ENCODE measurements at places on chromosomes 4 and X.

- no peak for DNase-seq
These were observed 110.4 kb upstream of the EDNRA start for GRCh38 chr4:147370473-147370872.

GRCh38 chrX:73965833-73966232 lies 338.1 kb upstream of the ZCCHC13 start:
- DNase-seq: no peak

DNA sequence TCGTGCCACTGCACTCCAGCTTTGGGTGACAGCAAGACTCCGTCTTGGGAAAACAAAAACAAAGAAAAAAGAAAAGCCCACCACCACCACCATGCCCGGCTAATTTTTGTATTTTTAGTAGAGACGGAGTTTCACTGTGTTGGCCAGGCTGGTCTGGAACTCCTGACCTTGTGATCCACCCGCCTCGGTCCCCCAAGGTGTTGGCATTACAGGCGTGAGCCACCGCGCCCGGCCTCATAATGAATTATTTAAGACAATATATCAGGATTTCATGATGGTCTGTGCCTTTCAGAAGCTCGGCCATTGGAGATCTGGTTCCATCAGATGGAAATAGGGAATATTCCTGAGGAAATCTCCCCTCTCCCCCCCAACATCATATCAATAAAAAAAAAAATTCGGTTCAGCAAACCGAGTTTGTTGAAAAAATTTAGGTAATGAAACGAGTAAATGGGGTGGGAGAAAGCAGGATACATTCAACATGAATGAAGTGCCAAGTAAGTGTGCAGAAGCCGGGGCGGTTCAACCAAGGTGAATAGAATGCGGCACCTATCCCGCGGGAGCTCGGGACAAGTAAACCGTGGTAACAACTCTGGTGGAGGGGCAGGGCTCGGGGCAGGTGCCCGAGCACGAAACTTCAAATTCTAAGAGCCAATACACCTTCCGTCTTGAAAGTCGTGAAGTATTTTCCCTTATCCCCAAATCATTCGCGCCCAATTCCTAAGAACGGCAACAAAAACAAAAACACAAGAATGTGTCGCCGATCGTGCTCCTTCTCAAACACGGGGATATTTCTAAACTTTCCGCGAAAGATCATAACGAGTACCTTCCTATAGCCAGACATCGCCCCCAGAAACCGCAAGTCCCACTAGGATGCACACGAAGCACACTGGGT lies 773 bp upstream of the TXLNG start:
- DNase-seq: peak; percentile 0

DNA sequence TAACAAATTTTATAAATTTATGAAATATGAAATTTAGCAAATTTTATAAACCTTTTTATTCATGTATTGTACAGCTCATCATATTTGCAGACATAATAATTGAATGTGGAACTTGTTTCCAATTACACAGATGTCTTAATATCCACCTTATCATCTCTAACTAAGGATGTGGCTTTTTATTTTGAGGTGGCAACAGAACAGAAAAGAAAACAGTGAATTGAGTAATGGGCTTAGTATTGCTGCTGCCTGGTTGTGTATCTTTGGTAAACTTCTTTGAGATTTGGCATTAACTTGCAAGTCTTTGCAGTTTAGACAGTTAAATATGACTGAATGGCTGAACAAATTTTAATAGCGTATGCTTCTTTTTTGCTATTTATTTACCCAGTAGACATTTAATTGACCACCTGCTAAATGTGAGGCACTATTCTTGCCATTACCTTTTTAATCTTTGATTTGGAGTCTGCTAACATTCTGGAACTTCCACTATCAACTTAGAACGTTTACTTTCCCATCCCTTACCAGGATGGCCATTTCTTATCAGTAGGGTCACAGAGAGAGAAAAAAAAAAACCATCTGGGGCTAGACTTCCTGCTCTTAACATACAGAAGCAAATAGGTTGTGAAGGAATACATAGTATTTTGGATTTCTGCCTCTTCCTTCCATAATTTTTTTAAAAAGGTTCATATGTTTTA lies 44.8 kb downstream of the CLCN3 start:
- peak; percentile 59 for DNase-seq

- no peak for DNase-seq
These were observed 35.1 kb downstream of the SH3KBP1 start for GRCh38 chrX:19852014-19853005.

DNA sequence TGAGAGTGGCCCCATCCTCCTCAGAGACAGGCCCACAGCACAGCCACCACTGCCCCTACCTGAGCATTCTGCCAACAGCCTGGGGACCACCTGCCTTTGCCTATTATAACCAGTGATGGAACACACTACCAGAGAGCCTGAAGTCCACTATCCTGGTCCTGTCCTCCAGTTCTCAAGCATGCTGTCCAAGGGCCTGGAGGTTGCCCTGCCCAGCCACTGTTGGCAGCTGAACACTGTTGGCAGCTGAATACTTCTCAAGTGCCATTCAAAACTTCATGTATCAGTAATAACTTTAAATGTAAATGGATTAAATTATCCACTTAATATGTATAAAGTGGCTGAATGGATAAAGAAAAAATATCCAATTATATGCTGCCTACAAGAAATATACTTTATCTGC lies 194.3 kb upstream of the JADE1 start:
- DNase-seq: no peak

DNA sequence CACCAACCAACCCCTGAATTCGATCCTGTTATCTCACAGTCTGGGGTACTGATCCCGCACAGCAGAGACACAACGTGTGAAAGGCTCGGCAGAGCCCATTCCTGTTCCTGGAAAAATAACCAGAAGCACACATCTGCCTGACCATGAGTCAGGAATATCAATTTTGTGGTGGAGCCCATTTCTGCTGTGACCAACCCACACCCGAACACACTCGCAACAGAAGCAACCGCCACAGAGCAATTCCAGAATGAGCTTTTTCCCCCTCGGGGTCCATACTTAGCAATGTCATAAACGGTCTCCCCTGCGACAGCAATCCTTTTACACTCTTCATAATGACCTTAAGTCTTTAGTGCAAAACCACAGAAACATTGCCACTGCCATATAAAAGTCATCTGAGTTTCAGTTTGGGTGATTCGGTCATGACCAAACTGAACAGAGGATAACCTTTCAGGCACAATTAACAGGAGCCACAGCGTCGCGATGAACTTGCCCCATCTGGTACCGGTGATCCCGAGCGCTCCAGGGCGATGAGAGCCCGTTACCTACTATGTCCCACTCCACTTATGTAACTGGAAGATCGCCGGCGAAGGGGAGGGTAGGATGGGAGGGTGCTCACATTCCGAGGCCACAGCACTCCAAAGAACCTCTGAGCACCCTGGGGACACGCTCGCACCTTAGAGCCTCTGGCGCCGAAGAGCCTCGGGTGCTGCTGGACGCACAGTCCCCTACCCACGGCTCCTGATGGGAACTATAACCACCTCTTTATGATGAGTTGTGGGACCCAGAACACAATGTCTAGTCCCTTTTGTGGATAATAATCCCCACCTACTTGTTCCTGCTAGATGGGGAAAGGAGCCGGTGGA lies 1.1 kb downstream of the MECP2 start:
- no peak for DNase-seq

DNA sequence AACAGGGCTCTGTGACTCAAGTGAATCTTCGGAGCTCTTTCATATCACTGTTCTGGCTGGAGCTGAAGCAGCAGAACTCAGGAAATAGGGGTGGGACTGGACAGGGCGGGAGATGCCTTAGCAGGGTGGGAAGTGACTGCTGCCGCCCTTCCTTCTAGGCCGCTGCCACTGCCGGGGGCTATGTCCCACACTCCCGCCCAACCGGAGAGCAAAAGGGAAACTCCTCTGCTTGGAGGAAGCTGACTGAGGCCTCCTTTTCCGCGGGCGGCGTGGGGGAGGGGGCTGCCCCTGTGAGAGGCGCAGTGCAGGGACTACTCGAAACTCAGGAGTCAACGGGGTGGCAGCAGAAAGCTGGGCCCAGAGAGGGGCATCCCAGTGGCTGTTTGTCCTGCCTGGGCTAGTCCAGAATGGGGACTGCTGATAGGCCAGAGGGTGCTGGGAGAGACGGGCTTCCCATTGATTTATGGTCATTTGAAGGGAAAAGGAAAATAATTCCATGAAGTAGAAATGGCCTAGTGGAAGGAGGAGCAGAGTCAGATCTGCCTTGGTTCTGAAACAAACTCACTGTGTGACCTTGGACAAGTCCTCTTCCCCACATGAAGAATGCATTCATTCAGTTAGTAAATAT lies 36.9 kb downstream of the STARD8 start:
- no peak for DNase-seq

GRCh38 chrX:21382715-21383114 lies 8.5 kb downstream of the CNKSR2 start:
- no peak for DNase-seq

- DNase-seq: peak; percentile 47
These were observed 156.2 kb upstream of the PPP1R2C start for GRCh38 chrX:42934020-42934726.

DNA sequence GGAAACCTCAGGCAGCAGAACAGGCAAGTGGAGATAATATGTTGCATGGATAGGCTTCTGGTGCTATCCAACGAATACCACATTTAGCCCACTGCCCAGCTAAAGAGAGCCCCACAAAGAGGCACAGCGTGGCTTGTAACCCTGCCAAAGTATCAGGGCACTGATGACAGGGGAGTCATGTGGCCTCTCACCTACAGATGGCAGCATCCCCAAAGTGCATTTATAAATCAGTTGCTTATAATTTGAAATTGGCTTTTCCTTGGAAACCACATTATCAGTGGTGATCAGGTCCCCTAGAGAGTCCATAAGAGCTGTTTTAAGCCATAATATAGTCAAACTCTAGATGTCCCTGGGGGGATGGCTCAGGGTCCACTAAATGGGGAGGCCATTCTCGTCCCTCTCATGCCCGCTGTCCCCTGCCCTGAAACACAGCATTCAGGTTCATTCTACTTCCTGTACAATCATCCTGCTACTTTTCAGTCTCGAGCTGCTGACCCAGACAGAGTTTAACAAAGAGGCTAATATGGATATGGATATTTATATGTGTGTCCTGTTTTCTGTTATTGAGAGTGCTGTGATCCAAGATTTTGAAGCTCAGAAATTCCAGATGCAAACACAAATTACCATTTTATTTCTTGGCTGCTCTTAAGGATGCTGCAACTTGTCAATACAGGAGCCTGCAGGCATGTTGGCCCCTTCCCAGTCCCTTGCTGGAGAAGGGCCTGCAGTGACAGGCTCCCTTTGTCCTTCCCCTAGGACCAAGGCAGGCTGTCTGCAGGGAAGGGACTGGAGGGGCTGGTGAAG lies 28.5 kb downstream of the SRPX start:
- no peak for DNase-seq

GRCh38 chrX:32708542-32708941 lies 502.8 kb downstream of the DMD start:
- no peak for DNase-seq

GRCh38 chr4:159765382-159765781 lies 662.5 kb downstream of the RAPGEF2 start:
- no peak for DNase-seq

DNA sequence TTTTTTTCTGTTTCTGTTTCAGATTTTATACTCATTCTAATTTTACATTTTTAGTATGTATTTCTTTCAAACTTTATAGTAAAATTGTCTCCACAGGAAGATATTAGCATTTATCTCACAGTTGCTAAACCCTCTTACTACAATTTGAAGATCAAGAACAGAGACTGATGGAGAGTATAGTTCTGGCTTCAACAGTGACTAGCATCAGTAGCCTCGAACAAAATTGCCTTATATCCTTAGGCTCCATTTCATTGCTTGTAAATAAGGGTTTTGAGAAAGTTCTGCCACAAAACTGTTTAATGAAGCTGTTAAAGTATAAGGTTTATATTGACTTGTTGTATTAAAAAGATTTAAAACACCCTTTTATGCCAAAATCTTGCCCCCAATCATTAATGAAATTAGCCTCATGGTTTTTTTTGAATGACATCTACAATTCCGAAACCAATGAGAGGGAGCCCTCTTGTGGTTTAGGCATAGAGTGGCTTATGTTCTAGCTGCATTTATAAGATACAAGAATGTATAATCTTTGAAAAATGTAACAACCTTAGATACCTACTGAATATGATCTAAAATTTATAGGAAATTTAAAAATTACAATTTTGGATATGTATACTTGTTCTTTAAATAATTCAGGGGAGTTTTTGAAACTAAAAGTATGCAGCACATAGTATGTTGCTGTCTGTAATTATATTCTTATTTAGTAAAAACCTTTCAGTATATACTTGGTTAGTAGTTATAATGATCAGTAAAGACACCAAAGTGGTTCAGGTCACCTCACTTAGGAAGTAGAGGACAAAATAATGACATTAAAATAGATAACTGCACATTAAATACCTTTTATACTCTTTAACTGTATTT lies 109.8 kb upstream of the HPGD start:
- DNase-seq: peak; percentile 34

GRCh38 chr4:14575919-14576318 lies 426.4 kb upstream of the CPEB2 start:
- DNase-seq: no peak

DNA sequence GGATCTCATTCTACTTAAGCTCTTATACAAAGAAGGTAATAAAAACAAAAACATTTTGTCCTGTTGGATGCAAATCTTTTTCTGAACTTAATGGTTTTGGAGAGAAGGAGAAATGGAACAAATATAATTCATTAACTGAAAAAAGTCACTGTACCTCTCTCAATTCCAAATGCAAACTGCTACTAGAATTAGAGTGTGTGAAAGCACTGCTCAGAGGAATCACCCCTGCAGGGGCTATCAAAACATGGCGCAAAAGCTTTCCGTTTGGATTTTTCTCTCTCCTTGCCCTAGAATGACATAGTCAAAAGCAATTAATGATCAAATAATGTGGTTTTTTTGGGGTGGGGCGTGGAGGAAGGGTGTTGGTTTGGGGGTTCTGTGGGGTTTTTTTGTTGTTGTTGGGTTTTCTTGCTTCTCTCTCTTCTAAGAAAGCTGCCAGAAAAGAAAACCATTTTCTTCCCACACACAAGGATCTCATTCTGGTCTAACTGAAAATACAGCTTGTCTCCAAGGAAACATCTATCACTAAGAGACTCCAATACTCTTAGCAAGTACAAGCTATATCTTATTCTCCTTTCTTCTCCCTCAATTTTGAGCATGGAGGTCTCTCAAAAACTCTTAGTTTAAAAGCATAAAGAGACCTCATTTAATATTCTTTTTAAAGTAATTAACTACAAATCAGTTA lies 41.6 kb downstream of the USP46 start:
- DNase-seq: peak; percentile 8

GRCh38 chrX:85503258-85504158 lies 124.0 kb upstream of the POF1B start:
- DNase-seq: no peak

GRCh38 chr4:123096038-123096437 lies 173.6 kb upstream of the NUDT6 start:
- DNase-seq: peak; percentile 37
